ENCODE measurements at places on chromosomes 12 and 14.

DNA sequence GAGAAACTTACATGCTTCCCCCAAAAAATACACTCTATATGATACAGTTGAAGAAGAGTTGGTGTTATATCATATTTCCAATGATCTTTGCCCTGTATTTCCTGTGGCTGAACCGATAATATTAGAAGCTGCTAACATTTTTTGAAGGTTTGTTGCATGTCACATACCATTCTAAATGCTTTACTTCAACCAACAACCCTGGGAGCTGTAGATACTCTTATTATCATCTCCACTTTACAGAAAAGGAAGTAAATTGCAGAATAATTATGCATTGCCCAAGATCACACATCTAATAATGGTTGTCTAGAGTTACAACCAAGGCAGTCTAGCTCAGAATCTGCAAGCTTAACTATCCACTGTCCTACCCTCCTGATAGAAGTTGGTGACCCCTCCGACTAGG lies 182.8 kb downstream of the NUAK1 start:
- DNase-seq: no peak

GRCh38 chr14:40414386-40414785 lies 982.2 kb upstream of the FBXO33 start:
- no peak for DNase-seq

- DNase-seq: peak; percentile 92
These were observed 102.7 kb downstream of the TMEM30B start for GRCh38 chr14:61178226-61179060.

- DNase-seq: no peak
These were observed 920.5 kb downstream of the NRXN3 start for GRCh38 chr14:79090641-79091180.

GRCh38 chr14:43900173-43900655 lies 606.9 kb downstream of the FSCB start:
- DNase-seq: no peak

- no peak for DNase-seq
These were observed 163.0 kb upstream of the EEA1 start for GRCh38 chr12:93091886-93092648.

- no peak for DNase-seq
These were observed 24.5 kb downstream of the LRTM2 start for GRCh38 chr12:1844661-1845409.

GRCh38 chr12:29455087-29455486 lies 42.4 kb downstream of the OVCH1 start:
- DNase-seq: no peak

DNA sequence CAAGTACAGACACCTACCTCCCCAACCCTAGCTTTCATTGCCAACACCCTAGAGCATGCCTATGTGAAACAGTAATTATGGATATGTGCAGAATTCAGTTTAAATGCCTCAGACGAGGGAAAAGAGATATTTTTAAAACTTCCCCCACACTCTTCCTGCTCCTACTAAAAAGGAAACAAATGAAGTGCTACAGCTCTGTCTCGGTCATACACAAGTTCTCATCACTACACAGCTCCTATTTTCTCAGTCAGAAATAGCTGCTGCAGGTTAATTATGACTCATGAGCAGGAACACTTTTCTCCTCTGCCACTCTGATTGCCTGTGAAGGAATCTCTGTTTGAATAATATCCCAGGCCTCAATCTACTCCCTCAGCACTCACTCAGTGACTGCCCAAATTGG lies 703.6 kb upstream of the FLRT2 start:
- no peak for DNase-seq

DNA sequence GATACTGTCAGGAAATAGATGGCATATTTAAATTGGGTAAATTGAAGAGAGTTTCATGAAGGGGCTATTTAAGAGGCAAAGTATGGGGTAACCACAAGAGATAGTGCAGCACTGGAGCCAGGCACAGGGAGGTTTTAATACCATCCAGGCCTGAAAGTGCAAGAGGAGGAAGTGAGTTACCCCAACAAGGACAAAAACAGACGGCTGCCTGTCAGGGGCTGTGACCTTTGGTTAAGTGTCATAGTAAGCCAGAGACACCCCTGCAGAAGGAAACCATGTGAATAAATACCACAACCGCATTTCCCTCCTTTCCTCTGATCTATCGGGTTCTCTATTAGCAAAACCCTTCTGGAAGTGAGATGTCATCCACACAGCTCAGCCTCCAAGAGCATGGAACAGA lies 122.0 kb upstream of the DHRS4 start:
- no peak for DNase-seq

DNA sequence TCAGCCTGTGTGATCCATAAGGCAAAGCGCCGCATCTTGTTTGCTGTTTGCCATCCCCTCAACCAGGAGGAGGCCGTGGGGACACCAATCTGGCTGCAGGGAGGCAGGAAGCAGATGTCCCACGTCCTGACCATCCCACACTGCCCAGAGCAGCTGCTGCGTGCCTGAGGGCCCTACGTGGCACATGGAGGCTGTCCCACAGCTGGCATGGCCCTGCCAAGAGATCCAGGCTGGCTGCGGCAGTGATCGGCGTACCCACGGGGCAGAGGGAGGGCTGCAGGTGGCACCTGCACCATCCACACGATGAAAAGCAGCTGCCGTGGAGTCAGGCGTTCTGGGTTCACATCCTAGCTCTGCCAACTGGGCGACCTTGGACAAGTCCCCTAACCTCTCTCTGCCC lies 42.0 kb downstream of the NCOR2 start:
- DNase-seq: no peak

DNA sequence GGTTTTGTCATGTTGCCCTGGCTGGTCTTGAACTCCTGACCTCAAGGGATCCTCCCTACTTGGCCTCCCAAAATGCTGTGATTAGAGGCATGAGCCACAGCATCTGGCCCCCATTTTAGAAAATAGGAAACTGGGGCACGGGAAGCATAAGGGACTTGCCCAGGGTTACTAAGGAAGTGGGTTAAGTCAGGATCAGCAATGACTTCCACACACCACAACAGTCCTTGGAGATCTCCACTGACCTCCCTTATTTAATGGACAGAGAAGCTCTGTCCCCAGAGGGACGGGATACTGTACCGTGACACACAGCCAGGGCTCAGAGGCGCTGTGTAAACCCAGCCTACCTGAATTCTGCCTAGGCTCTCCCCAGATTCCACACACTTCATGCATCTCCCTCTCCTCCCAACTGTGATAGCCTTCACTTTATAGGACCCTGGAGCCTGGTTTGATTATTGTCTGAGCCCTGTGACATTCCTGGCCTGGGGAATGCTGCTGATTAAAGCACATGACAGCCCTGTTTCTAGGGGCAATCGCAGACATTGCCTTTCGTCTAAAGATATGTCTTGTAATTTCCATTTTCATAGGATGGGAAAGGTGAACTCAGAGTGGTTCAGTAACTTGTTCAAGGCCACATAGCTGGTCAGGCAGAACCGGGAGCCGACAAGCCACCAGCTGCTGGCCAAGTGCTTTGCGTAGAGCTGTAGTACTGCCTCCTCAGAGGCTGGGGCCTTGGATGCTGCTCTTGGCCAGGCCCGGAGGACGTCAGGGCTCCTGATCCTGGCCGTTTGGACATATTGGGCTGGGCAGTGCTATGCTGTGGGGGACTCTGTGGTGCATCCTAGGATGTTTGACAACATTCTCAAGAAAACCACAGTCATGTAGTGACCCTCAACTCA lies 20.8 kb downstream of the SERPINA1 start:
- DNase-seq: no peak

DNA sequence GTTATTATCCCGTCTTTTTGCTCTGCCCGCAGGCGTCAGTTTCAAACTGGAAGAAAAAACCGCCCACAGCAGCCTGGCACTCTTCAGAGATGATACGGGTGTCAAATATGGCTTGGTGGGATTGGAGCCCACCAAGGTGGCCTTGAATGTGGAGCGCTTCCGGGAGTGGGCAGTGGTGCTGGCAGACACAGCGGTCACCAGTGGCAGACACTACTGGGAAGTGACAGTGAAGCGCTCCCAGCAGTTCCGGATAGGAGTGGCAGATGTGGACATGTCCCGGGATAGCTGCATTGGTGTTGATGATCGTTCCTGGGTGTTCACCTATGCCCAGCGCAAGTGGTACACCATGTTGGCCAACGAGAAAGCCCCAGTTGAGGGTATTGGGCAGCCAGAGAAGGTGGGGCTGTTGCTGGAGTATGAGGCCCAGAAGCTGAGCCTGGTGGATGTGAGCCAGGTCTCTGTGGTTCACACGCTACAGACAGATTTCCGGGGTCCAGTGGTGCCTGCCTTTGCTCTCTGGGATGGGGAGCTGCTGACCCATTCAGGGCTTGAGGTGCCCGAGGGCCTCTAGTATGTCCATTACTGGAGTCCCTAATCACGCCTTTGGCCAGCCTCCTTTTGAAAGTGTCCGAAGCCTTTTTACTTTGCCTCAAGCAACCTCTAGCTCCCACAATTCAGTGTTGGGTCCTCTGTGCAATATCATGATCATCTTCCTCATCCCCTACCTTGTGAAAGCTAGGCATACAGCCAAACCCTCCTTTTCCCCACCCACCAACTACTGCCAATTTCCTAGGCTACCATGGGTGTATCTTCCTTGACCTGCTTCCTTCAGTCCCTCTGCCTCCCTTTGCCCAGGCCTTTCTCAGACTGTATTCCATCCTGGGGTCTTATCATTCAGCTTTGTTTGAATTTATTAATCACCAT lies 891 bp downstream of the SPRYD4 start:
- no peak for DNase-seq

GRCh38 chr14:26966908-26967307 lies 369.1 kb upstream of the NOVA1 start:
- no peak for DNase-seq

DNA sequence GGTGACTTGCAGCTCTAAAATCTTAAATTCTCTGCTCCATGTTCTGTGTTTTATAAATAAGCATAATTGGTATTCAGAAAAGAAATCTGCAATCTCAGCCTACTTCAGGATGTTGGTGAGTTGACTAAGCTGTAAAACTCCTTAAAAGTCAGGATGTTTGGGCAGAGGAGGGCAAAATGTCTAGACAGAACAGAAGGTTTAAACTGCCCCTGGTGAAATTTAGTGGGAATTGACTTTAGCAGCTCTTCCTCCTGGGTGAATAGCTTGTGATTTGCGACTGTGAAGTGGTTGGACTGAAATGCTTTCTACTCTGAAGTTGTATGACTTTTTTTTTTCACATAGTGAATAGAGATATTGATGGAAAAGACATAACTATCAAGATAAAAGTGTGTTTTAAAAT lies 85.8 kb downstream of the CAND1 start:
- DNase-seq: no peak

DNA sequence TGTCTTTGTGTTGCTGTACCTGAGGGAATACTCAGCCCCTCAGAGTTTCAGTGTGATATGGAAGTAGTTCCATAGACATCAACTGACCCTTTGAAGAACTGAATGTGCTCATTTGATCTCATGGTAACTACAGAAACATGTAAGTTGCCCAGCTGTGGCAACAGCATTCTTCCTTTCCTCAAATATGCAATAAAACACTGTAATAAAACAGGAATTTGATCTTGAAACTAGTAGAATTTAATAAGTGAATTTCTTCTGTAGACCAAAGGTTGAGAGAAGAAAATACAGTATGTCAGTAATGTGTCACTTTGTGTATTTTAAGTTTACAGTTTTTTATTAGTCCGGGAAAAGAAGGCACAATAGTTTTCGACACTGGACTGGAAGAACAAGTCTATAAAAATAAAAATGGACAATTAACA lies 31.9 kb downstream of the KCTD10 start:
- peak; percentile 94 for DNase-seq

DNA sequence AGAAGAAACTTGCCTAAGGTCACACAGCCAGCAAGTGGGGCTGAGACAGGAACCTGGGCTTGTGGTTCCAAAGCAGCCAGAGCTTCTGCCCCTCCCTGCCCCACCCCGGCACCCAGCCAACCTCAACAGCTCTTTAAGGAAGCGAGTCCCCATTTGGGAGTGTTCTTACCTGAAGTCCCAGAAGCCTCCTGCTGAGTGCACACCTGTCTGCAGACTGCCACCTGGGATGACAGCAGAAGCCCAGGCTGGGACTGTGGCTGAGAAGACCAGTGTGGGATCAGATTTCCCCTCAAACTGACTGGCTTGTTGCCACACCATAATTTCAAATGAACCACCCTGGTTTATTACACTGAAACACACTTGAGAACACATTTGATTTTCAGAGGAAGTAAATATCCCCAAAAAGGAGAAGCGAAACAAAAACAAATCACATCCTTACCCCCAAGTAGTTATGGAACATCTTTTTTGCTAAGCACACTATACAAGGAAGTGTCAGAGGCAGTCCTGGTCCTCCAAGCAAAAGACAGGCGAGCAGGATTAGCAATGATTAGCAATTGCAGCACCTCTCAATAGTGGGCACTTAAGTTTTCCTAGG lies 6.3 kb upstream of the RIN3 start:
- DNase-seq: no peak

DNA sequence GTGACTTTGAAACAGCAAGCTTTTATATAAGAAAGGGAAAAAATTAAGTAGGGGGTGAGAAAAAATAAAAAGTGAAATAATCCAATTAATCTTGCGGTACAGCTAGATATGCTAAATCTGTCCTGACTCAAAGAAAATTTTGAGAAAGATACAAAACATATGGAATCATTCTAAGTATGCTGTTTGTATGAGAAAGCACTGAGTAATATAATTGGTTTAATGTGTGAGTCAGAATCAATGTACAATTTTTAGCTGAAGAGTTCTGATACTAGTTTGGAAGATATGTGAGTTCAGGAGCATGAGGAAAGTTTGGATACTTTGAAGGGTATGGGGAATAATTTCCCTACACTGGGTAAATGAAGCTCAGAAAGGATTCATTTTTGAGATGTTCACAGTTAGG lies 190.9 kb upstream of the RASSF8 start:
- DNase-seq: no peak

DNA sequence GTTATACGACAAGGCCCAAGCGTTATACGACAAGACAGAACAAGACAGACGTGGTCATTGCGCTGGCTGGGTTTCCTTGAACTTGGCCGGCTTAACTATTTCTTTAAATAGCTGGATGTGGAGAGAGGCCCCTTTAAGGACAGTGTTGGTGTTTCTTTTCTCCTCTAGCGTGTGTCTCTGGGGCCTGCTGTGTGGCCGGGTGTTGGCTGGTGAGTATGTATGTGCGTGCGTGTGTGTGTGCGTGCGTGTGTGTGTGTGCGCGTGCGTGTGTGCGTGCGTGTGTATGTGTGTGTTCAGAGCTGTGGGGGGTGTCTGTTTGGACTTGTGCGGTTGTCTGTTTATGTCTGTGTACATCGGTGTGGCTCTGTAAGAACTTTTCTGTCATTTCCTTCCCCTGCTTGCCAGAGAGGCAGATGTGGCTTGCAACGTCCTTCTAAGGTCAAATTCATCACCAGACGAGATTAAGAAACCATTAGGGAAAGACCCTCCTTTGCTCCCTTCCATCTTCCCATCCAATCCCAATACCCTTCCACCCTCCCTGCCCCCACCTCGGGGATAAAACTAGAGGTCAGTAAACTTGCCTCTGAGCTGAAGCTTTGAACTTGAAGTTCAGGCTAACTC lies 78.6 kb upstream of the TBX3 start:
- no peak for DNase-seq

DNA sequence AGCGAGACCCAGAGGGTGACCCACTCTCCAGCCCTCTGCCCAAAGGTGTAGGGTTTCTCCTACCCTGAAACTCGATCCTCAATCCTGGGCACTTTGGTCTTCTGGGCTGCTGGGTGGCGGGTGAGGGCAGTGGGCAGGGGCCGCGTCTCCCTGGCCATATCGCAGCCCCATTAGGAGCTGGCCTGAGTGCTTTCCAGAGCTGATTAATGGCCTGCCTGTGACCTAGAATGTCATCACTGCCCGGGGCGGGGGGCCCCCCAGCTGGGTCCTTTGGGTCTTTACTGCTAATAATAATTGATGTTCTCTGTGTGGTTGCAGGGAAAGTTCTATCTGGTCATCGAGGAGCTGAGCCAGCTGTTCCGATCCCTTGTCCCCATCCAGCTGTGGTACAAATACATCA lies 47.8 kb downstream of the HRK start:
- DNase-seq: no peak

All from AG09309 (cell line).